Naive thymus-derived CD8-positive, alpha-beta T cell (primary cell): ENCODE measurements at places on chromosomes 12 and 14.

DNA sequence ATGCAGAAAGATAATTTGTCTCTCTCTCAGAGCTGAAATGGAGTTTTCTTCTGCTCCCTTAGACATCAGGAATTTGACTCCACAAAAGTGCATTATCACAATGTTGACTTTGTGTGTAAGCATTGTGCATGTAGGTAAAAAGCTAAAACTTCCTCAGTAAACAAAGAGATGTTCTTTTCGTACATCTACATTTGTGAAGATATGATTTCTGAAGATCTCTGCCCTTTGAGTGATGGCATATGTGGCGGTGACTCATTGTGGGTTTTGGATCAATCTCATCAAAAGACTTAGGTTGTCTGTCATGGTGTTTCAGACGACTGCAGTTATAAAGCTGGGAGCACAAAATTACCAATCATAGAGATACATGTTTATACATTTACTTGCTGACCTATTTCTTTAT lies 411.4 kb upstream of the LMO3 start:
- DNase-seq, result no peak

GRCh38 chr12:105492591-105493545 lies 162.4 kb downstream of the C12orf75 start:
- DNase-seq, result no peak

- DNase-seq, result no peak
Observed at GRCh38 chr12:76284816-76285750, 63.1 kb downstream of the BBS10 start.

DNA sequence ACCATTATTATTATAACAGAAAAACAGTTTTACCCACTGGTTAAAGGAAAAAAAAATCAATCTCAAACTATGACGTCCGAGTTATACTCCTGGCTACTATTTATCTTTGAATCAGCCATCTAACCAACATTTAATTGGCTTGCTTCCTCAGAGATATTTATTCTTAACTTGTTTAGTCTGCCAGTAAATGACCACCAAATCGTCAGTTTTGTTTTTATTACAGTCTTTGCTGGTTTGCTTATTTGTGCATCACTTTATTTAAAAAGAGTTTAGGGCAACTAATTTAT lies 71.2 kb downstream of the RASSF8 start:
- DNase-seq, result no peak

DNA sequence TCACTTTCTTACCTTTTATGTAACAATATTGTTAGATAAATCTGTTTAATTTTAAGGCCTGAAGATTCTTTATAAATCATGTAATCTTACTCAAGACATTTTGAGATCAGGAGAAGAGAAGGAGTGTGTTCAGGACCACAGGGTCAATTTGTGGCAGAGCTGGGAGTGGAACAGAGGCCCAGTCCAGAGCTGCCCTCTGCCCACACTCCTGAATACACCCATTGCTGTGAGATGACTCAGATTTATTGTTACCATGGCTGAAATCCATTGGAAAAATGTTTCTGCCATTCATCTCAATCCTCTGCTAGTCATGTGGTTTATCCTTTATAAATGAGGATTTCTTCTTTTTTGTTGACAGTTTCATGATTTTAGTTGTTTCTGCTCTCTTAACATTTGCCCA lies 100.5 kb upstream of the STXBP6 start:
- DNase-seq, result no peak

- DNase-seq, result no peak
Observed at GRCh38 chr12:68367116-68367515, 35.0 kb upstream of the MDM1 start.

- no peak for DNase-seq
Observed at GRCh38 chr12:40969796-40970195, 218.3 kb upstream of the PDZRN4 start.

GRCh38 chr14:19823178-19823577 lies 19.6 kb downstream of the OR4N2 start:
- DNase-seq, result no peak

DNA sequence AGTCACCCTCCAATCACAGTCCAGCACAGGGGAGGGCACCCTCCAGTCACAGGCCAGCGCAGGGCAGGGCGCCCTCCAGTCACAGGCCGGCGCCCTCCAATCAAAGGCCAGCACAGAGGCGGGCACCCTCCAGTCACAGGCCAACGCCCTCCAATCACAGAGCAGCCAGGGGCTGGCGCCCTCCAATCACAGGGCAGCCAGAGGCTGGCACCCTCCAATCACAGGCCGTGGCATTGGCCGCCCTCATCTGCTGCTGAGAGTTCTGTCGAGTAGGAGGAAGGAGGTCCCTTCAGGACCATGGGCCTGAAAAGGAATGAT lies 26.6 kb downstream of the DDX51 start:
- DNase-seq, result no peak
